ENCODE measurements at places on chromosomes 7 and 10.

- no peak for DNase-seq
Measured at GRCh38 chr7:50983850-50984249, 201.2 kb upstream of the GRB10 start.

GRCh38 chr10:132329565-132330485 lies 2.2 kb upstream of the LRRC27 start:
- DNase-seq = no peak

DNA sequence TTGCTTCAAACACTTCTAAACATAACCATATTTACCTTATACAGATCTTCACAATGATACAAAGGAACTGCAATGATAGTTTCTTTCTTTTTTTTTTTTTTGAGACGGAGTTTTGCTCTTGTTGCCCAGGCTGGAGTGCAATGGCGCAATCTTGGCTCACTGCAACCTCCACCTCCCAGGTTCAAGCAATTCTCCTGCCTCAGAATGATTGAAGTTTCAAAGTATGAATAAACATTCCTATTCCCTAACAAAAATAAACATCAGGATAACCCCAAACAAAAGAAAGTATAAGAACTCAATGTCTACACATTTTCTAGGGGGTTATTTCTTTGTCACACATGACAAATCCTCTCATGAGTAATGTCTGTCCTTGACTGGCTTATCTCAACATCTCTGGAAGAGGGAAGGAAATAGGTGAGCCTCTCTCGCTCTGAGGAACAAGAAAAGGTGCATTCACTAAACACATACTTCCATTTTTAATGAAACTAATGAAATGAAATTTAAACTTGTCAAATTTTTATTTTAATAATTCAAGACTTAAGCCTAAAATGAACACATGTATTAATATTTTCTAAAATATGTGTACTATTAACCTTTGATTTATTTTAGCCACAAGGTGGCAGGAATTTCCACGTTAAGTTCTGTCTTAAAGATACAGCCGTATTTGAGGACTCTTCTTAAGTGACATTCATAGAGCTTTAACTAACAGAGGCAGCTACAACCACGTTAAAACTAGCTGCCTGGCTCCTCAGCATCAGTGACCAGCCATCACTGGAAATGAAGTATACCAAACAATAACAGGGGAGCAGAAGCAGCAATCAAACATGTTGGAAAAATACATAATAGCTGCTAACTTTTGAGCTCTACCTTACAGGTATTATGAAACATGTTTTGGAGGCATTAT lies 58.3 kb downstream of the MALSU1 start:
- no peak for DNase-seq

DNA sequence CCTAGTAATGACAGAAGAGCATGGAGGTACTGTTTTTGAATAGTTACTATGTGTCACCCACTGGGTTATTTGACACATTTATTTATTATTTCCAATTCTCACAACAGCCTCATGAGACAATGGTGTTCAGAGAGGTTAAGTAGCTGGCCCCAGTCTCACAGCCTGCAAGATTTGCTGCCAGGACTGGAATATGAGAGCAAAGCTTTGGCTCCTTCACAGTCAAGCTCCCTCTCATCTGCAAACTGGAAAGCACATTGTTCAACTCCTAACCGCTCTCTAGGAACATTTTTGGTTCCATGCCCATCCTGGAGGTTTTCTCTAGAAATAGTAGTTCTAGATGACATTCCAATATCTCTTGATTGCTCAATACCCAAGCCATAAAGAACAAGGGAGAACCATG lies 75.5 kb upstream of the CXCL12 start:
- DNase-seq = no peak

DNA sequence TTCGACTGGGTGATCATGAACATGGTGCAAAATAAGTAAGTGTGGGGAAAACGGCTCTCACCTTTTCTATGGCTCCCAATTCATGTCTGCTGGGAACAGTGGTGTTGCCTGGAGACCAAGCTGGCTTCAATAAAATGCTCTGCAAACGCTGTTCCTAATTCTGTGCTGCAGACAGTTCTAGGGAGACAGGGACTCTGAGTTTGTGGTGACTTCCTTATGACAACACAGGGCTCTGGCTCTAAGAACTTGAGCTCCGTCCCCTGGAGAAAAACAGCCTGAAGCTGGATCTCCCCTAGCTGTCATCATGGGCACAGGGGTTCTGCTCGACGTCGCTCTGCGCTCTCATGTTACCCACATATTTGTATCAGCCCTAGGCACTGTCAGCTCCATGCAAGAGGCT lies 61.0 kb upstream of the INSYN2A start:
- no peak for DNase-seq

- DNase-seq = no peak
Measured at GRCh38 chr10:116272440-116273283, at the start of gene GFRA1. GFRA1 (minus strand) TSS chr10:116273206; CDS start chr10:116272029, 1,177 bp downstream.

- no peak for DNase-seq
Measured at GRCh38 chr10:72303424-72304128, 29.9 kb downstream of the DDIT4 start.

GRCh38 chr10:26486990-26487850 lies 49.1 kb downstream of the APBB1IP start:
- DNase-seq = peak; percentile 55

GRCh38 chr10:105466521-105466920 lies 825.4 kb downstream of the SORCS3 start:
- DNase-seq = no peak

DNA sequence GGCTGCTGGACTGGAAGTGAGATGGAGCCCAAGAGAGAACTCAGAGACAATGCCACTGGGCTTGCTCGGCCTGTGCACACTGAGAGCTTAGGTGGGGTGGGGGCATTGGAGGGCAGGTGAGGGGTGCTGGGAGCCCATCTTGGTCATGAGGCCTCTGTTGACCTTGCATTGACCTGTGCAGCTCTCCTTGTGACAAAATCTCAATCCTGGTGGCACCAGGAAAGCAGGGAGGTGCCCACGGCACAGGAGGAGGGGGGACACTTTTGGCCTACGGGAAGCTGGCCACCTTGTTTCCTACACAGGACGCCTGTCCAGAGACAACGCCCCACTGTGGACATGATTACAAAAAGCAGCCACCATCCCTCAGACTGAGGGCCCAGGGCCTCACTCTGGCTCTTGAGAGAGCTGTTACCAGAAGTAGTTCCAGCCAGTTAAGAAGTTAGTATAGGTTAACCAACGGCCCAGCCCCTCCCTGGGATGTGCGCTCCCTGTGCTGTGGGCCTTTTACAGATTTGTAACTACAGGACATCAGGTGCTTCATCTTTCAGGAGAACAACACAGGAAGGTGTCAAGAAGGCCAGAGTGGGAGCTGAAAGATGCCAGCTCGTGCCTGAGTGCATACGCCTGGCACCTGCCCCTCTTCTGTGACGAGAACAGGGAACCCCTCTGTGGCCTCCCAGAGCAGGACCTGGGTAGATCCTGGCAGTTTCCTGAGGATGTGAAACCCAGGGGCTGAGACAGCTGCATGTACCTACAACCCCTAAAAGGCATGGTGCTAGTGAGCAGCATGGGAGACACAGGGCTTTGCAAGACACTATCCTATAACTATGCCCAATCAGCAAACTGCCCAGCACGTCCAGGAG lies 10.3 kb downstream of the PKD1L1 start:
- DNase-seq = no peak

- DNase-seq = no peak
Measured at GRCh38 chr7:44454348-44454747, 36.1 kb downstream of the NUDCD3 start.

DNA sequence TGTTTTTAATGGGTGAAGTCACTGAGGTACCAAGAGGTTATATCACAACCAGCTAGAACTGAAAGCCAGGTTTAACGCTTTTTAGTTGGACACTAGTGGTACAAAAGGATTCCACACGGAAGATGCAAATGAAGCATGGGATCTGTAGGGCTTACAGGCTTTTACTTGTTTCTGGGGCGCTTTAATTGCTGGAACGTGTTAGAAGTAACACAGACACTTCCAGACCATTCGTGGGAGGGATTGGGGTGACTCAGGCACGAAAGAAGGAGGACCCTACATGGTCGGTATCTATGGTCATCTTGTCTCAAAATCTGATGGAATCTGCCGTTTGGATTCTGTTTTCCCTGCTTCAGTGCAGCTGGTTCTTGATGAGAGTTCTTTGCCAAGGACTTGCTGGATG lies 1.0 kb downstream of the YKT6 start:
- no peak for DNase-seq

DNA sequence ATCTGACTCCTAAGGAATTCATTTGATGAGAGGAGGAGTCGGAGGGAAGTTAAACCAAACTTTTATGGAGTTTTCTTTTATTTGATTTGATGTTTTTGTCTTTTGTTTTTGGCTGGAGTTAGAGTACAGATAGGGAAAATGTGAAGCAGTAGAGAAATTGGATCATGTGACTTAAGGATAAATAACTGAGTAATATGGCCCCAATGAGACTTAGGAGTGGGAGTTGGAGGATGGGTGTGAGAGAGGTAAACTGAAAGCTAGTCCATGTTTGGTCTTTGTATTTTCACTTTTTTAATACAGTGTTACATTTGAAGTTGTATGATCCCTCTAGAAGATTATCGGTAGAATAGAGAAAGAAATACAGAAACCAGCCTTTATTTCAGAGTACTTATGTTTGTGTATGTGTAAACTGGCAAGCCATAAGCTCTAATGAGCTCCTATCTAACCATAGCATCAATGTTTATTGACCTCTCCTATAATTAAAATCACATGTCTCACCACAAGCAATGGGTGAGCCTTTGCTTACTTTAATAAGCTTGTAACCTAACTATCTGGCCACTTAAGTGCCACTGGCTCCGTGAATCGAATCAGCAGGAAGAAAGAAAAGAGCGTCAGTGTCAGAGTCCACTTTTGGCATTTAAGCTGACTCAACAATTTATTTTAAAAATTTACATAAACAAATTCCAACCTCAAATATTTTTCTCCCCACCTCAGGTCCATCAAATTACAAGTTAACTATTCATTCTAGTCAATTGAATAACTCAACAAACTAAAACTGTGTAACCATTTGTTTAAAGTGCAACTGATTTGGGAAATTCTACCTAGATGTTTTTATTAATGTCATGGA lies 113.8 kb downstream of the EPDR1 start:
- no peak for DNase-seq

GRCh38 chr7:107643407-107643806 lies 17.2 kb upstream of the SLC26A4 start:
- DNase-seq = no peak

DNA sequence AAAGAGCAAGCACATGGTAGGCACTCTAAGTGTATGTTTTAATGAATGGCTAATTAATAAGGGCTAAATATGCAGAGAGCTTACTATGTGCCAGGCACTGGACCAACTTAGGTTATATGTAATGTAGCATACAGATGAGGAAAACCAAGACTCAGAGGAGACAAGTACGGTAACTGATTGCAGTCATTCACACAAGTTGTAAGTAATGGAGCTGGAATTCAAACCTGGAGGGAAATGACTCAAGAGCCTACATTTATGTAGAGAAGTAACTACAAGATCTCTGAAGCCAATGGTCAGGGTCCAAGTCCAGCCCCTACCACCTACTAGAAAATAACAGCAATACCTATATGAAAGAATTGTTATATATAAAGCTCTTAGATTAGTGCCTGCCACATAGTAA lies 97.3 kb upstream of the KCNIP2 start:
- DNase-seq = no peak

DNA sequence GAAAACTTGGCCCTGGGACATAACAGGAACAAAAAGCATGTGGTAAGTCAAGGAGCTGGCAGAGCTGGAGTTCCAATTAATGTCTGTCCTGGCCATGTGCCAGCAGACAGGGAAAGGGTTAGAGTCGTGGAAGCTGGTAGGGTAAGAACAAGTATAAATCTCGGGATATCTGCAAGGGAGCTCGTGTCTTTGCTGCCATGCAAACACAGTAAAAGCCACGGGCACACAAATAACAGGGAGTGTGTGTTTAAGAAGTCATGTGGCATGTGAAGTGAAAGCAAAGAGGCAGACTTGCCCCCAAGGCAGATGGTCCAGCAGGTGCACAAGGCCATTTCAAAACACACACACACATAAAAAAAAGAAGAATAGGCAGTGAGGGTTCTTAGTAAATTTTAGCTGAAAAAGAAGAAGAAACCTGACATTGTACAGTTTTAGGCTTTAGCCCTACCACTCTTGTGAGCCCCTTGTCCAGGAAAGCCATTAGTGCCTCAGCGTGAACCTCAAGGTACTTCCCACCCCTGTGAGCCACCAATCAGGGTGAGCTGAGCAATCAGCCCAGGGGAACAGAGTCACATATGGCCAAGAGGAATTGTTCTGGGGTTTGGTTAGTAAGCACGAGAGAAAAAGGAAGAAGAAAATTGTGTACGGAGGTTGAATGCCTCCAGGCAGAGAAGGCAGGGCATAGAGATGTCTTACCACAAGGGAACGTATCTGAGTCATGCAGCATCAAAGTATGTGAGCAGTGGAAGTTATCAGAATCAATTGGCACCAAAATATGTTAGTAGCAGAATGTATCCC lies 32.8 kb upstream of the ARHGAP12 start:
- no peak for DNase-seq

- DNase-seq = no peak
Measured at GRCh38 chr10:26335574-26336093, 102.5 kb upstream of the APBB1IP start.

GRCh38 chr7:106205621-106206222 lies 79.1 kb downstream of the NAMPT start:
- DNase-seq = no peak

DNA sequence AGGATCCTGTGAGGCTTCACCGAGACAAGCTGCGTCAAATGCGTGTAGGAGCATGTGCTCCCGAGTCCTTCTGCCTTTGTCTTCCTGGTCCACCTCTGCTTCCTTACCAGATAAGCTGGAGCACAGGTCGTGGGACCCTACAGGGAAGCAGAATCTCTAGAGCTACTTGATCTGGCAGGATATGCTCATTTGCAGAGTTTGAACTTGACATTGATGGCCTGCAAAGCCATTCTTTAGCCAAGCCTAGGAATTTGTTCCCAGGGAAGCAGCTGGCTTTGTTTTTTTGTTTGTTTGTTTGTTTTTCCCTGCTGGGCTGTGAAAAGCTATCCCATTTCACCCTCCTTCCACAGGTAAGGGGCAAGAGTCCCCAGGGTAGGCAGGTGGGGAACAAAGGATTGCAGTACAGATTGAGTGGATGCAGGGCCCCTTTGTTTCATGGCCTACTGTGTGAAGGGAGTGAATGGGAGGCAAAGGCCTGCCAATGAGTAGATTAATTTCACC lies 200.0 kb upstream of the BMPER start:
- no peak for DNase-seq

- DNase-seq = no peak
Measured at GRCh38 chr7:51224811-51225595, 91.6 kb downstream of the COBL start.

GRCh38 chr7:130189343-130189742 lies 15.9 kb downstream of the TMEM209 start:
- DNase-seq = no peak

GRCh38 chr10:29956335-29956924 lies 103.0 kb downstream of the JCAD start:
- DNase-seq = no peak

DNA sequence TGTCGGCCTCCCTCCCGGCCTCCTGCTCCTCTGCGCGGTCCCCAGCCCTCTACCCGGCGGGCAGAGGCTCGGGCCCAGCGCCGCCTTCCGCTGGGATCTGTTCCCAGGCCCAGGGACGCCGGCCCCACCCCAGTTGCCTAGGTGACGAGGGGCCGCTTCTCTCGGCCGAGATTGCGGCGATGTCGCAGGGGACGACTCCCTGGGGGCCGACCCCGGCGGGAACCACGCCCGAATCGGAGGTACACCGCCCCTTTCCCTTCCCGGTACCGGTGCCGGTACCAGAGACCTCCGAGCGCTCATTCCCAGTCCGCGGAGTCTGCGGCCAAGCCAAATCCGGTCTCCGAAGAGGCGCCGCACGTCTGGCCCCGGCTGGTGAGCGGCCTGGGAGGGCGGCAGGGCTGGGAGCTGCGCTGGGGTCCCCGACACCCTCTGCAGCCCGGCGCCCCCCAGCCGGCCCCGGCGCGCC lies at the start of gene CABCOCO1:
Gene CABCOCO1 (plus strand): TSS at position 136 of the 466 bp plus-strand sequence. CDS start 44 bp downstream, at position 180.
- no peak for DNase-seq
